ENCODE measurements at places on chromosomes 13 and 19. TPM values are rescaled to one million over a fixed set of nuclear protein-coding genes. Genes with fewer than 3 reads are reported as not detected.

DNA sequence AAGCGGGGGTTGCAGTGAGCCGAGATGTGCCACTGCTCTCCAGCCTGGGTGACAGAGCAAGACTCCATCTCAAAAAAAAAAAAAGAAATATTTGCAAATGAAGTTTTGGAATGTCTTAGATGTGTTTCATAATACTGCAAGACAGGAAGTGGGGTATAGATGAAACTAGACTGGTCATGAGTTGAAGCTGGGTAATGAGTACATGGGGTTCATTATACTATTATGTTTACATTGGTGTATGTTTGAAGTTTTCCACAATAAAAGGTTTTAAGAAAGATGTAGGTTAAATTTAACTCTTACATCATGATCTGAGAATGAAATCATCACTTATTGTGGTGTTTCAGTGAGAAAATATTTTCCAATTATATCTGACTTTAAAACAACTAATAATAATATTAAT lies 19.0 kb downstream of the FNDC3A start:
- no peaks in the 10 kb centered on the region for H3K4me1 ChIP-seq
- DNase-seq, result no peak
- H3K27me3 ChIP-seq, result no peaks in the 10 kb centered on the region

- H3K4me3 ChIP-seq, result no peak overlapping the region
- H3K4me1 ChIP-seq, result no peaks in the 10 kb centered on the region
- no peaks in the 10 kb centered on the region for H3K36me3 ChIP-seq
- no peaks in the 10 kb centered on the region for H3K27me3 ChIP-seq
Measured at GRCh38 chr13:40346592-40346991, 319.8 kb downstream of the FOXO1 start.

DNA sequence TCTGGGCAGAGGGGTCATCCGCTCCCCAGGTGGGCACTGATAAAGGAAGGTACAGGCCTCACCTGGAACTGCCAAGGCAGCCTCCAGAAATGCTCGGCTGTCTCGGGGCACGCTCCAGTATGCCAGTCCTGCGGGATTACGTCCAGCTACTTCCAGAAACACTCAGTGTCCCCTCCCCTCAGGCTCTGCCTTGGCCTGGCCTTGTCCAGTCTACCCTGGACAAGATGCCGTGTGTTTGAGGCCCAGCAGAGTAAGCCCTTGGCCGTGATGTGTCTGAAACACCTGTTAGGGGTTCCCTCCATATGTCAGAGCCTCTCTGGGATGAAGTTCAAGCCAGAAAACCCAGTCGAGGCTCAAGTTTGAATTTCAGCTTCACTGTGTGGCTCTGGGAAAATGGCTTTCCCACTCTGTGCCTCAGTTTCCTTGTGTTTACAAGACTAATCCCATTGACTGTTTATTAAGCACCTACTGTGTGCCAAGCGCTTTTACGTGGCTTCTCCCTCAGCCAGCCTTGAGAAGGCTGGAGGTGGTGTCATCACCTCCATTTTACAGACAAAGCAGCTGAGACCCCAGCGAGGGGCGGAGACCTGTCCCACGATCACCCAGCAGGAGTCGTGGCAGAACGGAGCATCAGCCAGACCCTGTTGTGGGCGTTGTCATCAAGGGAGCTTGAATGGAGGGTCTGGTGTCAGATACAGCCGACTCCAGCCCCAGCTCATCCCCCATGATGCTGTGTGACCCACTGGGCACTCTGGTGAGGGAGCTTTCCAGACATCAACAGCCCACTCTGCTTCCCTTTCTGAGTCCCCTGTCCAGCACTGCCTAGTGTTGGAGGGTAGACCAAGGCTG lies 2.0 kb upstream of the PIK3R2 start:
- no peaks in the 10 kb centered on the region for H3K36me3 ChIP-seq
- H3K4me3 ChIP-seq, result no peak overlapping the region
- H3K27me3 ChIP-seq, result no peaks in the 10 kb centered on the region
- H3K4me1 ChIP-seq, result peaks cover 24% of the 10 kb centered on the region
- no peak for DNase-seq
- no peak overlapping the region for H3K27ac ChIP-seq

DNA sequence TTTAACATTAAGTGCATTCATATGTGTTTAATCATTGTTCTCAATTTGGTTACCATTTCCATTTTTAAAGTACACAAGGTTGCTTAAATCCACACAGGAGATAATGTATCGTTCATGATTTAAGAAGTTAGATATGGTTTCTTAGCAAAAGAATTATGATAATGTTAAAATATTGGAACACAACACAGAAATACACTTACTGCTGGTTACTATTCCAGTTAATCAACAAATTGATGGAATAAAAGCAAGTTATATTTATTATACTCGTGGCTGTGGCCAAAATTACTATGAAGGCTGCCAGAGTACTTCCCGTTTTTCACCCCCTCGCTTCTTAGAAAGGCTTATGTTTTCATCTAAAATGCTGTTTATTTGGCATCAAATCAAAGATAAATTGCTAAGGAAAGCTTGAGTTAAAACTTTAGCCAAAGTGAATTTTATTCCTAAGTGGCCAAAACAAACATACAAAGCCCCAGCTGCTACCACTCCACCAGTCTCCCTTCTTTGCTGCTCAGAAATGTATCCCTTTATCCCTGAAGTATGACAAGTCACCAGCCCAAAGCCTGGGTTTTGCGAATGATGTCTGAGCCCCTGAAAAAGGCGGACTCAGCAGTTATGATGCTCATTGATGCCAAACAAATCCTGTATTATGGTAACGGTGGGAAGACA lies 27.7 kb downstream of the LCP1 start:
- DNase-seq, result no peak
- no peaks in the 10 kb centered on the region for H3K4me1 ChIP-seq
- H3K4me3 ChIP-seq, result no peak overlapping the region
- no peaks in the 10 kb centered on the region for H3K27me3 ChIP-seq

- no peaks in the 10 kb centered on the region for H3K36me3 ChIP-seq
- DNase-seq, result no peak
- no peaks in the 10 kb centered on the region for H3K4me1 ChIP-seq
- H3K27me3 ChIP-seq, result no peaks in the 10 kb centered on the region
- H3K4me3 ChIP-seq, result no peak overlapping the region
Measured at GRCh38 chr13:110698689-110699088, 7.2 kb downstream of the CARS2 start.

DNA sequence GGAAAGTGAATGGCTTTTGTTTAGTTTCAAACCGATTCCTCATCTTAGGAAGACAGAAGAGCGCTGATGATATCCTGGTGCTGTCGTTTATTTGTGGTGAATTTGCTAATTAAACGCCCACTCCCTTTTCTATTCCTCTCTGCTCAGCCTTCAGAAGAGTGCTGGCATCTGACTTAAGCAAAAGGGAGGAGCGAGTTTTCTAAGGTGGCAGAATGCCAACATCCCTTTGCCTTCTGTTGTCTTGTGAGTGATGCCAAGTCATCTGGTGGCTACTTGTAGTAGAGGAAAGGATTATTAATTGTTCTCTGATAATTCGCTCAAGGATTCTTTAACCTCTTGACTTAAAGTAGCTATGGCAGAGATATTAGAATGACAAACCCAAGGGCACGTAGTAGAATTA lies 68.1 kb downstream of the ERCC5 start:
- H3K4me1 ChIP-seq, result no peaks in the 10 kb centered on the region
- H3K36me3 ChIP-seq, result no peaks in the 10 kb centered on the region
- H3K4me3 ChIP-seq, result no peak overlapping the region
- H3K27me3 ChIP-seq, result no peaks in the 10 kb centered on the region
- H3K27ac ChIP-seq, result no peak overlapping the region
- no peak for DNase-seq

DNA sequence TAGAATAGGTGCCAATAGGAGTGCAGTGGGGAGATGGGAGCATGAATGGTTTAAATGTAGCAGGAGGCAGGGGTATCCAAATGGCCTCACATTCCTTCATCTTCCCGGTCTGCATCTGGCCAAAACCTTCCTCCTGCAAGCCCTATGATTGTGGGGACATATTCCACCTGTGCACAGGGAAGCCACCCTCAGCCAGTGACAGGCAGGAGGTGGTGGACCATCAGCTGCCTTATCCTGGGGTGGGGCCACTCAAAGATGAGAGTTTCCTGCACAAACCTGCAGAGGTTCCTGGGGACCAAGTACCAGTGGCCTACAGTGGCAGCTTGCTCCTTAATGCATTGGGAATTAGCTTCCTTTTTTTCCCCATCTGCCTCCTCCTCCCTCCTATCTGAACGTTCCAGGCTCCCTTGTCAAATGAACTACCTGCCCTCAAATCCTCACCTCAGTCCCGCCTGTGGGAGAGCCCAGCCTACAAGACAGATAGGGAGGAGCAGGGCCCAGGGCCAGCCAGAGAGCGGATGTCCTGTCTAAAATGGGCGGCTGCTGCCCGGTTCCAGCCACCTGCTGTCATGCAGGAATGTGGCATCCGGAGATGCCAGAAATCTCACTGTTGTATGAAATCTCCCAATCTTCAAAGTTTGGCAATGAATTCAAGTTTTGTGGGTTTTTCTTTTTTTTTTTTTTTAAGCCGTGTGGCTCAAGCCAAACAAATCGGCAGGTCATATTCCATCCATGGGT lies 85.0 kb downstream of the TSHZ3 start:
- DNase-seq, result no peak
- no peaks in the 10 kb centered on the region for H3K36me3 ChIP-seq
- no peak overlapping the region for H3K27ac ChIP-seq
- no peaks in the 10 kb centered on the region for H3K27me3 ChIP-seq
- H3K4me3 ChIP-seq, result no peak overlapping the region

DNA sequence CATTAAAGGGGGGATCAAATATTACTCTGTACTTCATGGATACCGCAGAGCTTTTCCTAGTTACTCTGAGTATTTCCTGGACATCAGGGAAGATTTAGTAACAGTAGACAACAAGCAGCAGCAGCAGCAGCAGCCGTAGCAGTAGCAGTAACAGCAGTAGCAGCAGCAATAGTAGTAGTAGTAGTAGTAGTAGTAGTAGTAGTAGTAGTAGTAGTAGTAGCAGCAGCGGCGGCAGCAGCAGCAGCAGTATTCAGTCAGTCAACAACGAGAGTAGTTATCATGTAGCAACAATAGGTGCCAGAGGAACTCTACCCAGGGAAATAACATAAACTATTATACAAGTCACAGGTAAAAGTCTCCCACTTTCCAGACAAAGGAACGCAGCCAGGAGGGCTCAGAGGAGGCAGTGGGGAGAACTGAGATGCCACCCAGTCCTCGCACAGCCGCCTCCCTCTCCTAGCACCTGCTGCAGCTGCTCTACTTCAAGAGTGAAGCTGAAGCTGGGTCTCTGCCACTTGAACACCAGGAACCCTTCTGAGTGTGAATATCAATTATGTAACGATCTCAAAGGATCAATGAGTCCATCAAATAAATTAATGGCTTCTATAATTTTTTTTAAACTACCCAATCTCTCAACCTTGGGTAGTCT lies 1.3 kb upstream of the DOCK9 start:
- no peak overlapping the region for H3K27ac ChIP-seq
- no peak overlapping the region for H3K4me3 ChIP-seq
- no peak for DNase-seq
- no peaks in the 10 kb centered on the region for H3K27me3 ChIP-seq

DNA sequence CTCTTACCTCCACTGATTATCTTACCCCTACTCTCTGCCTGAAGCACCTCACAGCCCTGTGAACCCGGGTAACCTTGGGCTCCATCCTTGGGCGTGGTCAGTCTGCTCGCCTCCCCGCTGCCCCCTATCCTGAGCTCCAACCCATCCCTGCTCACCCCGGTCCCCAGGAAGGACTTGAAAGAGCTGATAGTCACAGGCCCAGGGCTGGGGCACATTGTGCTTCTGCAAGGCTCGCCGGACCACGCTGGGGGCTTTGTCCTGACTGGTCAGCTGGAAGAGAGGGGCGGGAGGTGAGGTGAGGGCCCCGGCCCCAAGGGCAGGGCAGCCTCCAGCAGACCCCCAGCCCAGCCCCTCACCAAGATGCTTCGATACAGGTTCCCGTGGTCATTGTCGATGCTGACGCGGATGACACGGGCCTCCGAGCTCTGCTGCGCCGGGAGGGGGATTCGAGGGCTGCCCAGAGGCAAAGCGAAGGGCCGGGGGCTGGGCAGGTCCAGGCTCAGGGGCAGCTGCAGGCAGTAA lies 13.0 kb upstream of the EPOR start:
- H3K36me3 ChIP-seq, result no peaks in the 10 kb centered on the region
- no peak for DNase-seq
- H3K27me3 ChIP-seq, result no peaks in the 10 kb centered on the region
- H3K4me3 ChIP-seq, result no peak overlapping the region
- no peak overlapping the region for H3K27ac ChIP-seq

Gene ZNF627
- total RNA-seq, result 7.6 TPM

Gene GPC6
- 4.0 TPM for total RNA-seq
